ENCODE measurements at places on chromosomes 3 and 15. TPM values are rescaled to one million over a fixed set of nuclear protein-coding genes. Genes with fewer than 3 reads are reported as not detected.

Gene PROS1
- total RNA-seq: 2.8 TPM

Gene CEP19
- total RNA-seq: 2.4 TPM

Gene SLC24A5
- total RNA-seq: not detected

Gene TLR9
- total RNA-seq: not detected

Gene PDCD6IP
- 133 TPM for total RNA-seq

Gene EXOSC7
- 63.3 TPM for total RNA-seq

Gene FEZF2
- not detected for total RNA-seq
